Neural progenitor cell (in vitro differentiated cells): ENCODE measurements at places on chromosomes 5 and 9.

GRCh38 chr5:68383888-68384310 is 168.3 kb downstream of the PIK3R1 start:
- DNase-seq, result no peak

GRCh38 chr9:20242510-20243189 is 379.6 kb downstream of the MLLT3 start:
- DNase-seq, result no peak

- peak; percentile 22 for DNase-seq
These were observed 2.3 kb upstream of the FBXW11 start for GRCh38 chr5:172008689-172009141.

- no peak for DNase-seq
These were observed 18.1 kb upstream of the RGMB start for GRCh38 chr5:98755406-98755805.

DNA sequence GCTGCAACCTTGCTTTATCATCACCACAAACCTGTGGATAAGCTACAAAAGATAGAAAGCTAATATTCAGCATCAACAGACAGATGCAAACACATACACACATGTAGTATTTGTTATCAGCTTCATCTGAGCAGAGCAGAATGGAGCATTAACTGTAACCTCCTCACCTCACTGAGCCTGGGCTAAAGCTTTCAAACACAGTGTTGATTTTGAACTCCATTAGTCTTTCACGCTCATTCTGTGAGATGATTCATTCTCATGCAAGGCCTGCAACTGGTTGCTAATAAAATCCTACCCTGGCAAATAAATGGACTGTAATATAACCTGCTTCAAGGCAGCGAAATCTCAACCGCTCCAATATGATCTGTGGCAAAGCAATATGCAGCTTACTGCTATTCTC is 1360.6 kb upstream of the ACO1 start:
- no peak for DNase-seq

DNA sequence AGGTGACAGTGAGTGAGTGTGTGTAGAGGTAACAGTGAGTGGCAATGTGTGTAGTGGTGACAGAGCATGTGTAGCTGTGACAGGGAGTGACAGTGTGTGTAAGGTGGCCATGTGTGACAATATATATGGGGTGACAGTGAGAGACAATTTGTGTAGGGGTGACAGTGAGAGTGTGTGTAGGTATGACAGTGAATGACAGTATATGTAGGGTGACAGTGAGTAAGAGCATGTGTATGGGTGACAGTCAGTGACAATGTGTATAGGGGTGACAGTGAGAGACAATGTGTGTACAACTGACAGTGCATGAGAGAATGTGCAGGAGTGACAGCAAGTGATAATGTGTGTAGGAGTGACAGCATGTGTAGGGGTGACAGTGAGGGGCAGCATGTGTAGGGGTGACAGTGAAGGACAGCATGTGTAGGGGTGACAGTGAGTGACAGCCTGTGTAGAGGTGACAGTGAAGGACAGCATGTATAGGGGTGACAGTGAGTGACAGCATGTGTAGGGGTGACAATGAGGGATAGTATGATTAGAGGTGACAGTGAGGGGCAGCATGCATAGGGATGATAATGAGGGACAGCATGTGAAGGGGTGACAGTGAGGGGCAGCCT is 10.1 kb upstream of the GAPT start:
- DNase-seq, result no peak

- DNase-seq, result no peak
These were observed 22.6 kb upstream of the SLC46A2 start for GRCh38 chr9:112913326-112913725.

- peak; percentile 25 for DNase-seq
These were observed 53.2 kb upstream of the FBXW11 start for GRCh38 chr5:172059661-172060100.

- no peak for DNase-seq
These were observed 53.4 kb downstream of the INIP start for GRCh38 chr9:112664531-112664930.

GRCh38 chr5:146447734-146448380 is 724 bp downstream of the TCERG1 start:
- no peak for DNase-seq

DNA sequence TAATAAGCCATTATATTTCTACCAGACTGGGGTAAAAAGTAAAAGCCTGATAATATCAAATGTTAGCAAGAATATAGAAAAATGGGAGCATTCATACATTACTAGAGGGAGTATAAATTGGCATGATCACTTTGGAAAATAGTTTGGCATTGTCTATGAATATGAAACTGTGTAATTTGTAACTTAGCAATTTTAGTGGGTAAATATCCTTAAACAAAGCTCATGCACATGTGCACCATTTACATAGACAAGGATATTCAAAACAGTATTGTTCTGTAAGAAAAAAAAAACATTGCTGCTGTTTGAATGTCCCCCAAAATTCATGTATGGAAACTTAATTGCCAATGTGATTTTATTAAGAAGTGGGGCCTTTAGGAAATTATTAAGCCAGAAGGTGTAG is 166.4 kb upstream of the SLC27A6 start:
- DNase-seq, result no peak

DNA sequence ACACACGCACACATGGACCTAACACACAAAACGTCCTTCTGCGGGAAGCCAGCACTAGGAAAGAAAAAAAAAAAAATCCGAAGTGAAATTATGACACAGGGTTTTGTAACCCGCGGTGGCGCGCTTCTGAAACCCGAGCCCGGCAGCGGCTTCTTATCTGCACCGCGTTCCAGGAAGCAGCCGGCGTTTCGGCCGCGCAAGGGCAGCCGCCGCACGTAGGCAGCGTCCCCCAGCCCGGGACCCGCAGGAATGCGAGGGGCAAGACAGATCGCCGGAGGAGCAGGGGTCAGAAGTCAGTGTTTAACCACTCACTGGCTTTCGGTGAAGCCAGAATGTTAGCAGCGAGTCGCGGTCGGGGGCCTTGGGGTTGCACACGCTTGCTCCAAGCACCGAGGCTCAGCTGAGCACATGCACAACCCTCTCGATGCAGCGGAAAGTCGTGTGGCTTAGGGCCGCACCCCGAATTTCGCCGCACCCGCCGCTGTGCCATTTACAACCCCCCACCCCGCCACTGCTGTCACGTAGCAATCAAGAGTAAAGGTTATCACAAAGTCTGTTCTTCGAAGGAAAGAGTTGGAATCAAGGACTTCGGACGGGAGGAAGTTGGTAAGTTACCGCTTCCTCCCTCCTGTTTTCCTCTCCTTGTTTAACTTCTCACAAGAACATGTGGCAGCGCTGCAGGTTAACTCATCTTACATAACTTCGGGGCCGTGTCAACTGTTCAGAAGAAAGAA is 167.9 kb downstream of the AUH start:
- DNase-seq, result peak; percentile 92

DNA sequence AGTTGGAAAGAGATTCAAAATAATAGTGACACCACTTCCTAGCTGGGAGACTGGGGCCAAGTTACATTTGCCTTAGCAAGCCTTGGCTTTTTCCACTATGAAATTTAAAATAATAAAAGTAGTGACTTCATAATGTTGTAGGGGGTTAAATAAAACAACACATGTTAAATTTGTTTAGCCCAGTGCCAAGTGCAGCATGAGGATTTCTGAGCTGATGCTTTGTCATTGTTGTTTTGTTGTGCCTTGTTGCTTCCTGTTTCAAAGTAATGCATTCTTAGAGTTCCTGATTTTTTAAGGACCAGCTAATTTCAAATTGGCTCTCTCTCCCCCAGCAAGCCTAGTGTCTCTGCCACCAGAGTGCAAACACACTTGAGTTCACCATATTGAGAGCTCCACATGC is 270.7 kb upstream of the PAPPA start:
- DNase-seq, result no peak

- DNase-seq, result no peak
These were observed 172.3 kb upstream of the GNA14 start for GRCh38 chr9:77820293-77820954.

DNA sequence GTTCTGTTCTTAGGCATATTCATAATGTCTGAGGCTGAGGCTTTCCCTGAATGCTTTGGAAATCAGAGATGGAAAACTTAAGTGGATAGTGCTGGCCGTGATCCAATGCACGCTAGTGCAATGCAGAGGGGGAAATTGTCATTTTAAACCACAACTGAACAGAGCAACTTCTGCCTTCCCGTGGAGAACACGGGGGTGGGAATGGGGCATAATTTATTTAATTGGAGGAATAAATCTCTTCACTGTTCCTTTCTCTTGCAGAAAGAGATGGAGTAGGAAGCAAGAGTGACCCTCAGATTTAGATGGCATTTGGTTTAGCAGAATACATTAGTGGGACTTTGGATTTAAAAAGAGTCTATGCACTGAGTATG is 22.9 kb upstream of the NREP start:
- DNase-seq, result no peak

GRCh38 chr9:79812099-79812498 is 240.3 kb downstream of the TLE4 start:
- DNase-seq, result no peak

DNA sequence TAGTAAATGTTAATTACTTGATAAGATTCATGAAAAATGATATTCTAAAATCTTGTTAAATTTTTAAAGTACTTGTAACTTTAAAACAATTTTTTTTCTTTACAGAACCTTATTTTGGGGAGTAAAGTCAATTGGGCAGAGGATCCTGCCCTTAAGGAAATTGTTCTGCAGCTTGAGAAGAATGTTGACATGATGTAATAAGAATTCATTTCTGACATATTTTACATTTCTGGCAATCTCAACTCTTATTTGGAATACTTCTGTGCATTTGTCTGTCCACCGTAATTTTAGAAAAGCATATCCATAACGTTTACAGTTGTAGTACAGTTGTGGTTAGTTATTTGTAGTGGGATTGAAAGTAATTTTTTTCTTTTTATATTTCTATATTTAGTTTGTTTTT is 20.2 kb downstream of the CENPH start:
- no peak for DNase-seq

- peak; percentile 31 for DNase-seq
These were observed 15.6 kb downstream of the TICAM2 start for GRCh38 chr5:115586525-115587146.

GRCh38 chr5:95727764-95728191 is 3.4 kb upstream of the RHOBTB3 start:
- DNase-seq, result no peak

GRCh38 chr5:26669031-26669430 is 369.4 kb downstream of the CDH9 start:
- DNase-seq, result no peak
